ENCODE measurements at places on chromosomes 4 and X.

- no peak for DNase-seq
Observed at GRCh38 chr4:125620066-125620860, 305.5 kb downstream of the FAT4 start.

- DNase-seq: no peak
Observed at GRCh38 chr4:125464146-125464545, 149.4 kb downstream of the FAT4 start.

GRCh38 chrX:104565791-104566680 lies at the start of gene IL1RAPL2:
TSS of gene IL1RAPL2 (plus strand) at chrX:104566199.
- no peak for DNase-seq

GRCh38 chr4:69546134-69546765 lies 50.5 kb upstream of the UGT2B4 start:
- DNase-seq: no peak

- DNase-seq: no peak
Observed at GRCh38 chr4:112370466-112370865, 73.3 kb downstream of the ALPK1 start.

DNA sequence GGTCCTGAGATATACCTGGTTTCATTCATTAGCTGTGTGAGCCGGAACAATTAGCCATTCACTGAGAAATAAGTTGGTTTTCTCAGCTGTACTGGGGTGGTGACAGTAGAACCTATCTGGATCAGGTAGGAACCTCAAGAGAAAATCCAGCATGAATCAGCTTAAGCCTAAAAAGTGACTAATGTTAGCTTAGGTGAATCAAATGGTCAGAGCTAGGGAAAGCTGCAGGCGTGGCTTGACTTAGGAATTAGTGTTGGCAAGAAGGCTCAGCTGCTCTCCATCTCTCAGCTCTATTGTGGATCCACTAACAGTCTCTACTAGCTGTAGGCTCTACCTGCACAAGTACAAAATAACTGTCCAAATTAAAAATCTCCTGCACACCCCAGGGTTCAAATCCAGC lies 1025.5 kb downstream of the RAB28 start:
- no peak for DNase-seq

- no peak for DNase-seq
Observed at GRCh38 chr4:154961263-154961662, 180.2 kb downstream of the RBM46 start.

DNA sequence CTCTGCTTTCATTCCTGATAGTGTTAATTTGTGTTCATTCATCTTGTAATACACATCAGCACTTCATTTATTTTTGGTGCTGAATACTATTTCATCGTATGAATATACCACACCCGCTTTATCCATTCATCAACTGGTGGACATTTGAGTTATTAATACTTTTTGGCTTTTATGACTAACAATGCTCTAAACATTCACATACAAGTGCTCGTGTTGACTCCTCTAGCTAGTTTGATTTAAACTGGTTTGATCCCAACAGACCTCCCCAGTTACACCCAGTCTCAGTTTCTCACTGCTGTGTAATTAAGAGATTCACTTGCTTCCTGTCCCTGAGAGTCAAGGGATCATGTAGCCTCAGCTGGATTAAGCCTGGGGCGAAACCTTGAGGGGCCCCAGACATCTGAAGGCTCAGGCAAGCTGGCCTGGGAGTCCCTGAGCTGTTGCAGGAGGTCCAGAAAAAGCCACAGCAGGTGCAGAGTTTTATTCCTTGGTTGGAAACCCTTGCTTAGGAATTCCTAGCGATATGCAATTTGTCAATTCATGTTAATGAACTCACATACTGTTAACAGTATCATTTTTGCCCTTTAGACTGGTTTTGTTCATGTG lies 52.8 kb upstream of the CLDN24 start:
- DNase-seq: no peak

DNA sequence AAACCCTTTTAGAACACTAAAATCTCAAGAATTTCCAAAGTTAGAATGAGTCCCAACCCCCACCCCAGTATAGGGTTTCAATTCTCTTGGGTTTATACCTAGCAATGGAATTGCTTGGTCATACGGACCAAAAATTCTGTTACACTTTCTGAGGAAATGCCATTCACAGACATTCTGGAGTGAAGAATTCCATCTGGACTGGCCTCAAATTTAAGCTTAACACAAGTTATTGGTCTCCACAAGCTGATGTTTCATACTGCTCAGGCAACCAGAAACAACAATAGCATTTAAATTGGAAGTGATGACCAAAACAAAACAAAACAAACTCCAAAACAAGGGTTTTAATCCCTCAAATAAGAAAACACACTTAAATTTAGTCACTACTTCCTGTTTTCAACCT lies 51.1 kb downstream of the GPC4 start:
- no peak for DNase-seq

Data from T-helper 1 cell (primary cell).